Lung (tissue), 17 donors: ENCODE measurements at places on chromosomes 4 and X. TPM values are rescaled to one million over a fixed set of nuclear protein-coding genes. Genes with fewer than 3 reads are reported as not detected.
A peak's percentile ranks its signal among the peaks of the same experiment; 100 is the strongest.

PHKA1 gene
- total RNA-seq: 4.0 TPM

GRCh38 chrX:38856670-38857265 is 55.5 kb downstream of the MID1IP1 start:
- DNase-seq: no peak

GRCh38 chr4:39834269-39834668 is 136.3 kb downstream of the UBE2K start:
- no peak for DNase-seq

GRCh38 chr4:128812442-128813235 is 3.1 kb downstream of the JADE1 start:
- peak; percentile 81 for DNase-seq

GAB3 gene
- total RNA-seq: 12.8 TPM

DNA sequence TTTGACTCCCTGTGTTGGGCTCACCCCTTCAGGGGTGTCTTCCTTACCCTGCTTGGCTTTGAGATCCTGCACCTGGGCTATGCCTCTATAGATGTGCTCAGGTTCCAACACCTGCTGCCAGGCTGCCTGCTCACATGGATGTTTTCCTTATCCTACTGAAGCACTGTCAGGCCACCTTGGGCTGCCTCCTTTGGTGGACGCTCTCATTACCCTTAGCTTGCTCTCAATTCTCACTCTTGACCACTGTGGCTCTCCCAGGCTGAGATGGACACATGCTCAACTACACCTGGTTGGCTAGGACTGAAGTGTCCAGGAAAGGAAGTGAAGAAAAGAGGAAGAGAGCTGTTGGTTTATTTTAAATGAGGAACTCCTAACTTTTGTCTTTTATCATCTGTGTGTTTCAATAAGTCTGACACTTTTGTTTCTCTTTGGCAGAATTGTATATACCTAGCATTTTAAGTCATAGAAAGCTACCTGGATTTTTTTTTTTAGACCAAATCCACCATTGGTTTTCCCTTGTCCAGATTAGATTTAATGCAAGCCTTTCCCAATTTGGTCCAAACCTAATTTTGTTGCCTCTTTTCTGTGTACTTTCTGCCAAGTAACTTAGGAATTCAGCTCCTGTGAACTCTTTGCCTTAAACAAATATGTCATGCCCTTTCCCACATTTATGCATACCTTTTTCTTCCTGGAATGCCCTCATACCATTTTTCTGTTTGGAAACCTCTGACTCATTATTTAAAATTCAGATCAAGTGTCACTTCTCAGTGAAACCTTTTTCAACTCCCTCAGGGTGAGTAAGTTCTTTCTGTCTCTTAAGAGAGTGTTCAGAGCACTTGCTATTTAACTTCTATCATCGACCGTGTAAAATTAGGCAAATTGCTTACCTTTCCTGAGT is 175.8 kb downstream of the GC start:
- no peak for DNase-seq

UGT8 gene
- 2.5 TPM for total RNA-seq

- no peak for DNase-seq
These were observed 21.7 kb upstream of the KIAA0232 start for GRCh38 chr4:6760865-6761264.
